ENCODE measurements at places on chromosomes 16 and 17.
A peak's percentile ranks its signal among the peaks of the same experiment; 100 is the strongest.

DNA sequence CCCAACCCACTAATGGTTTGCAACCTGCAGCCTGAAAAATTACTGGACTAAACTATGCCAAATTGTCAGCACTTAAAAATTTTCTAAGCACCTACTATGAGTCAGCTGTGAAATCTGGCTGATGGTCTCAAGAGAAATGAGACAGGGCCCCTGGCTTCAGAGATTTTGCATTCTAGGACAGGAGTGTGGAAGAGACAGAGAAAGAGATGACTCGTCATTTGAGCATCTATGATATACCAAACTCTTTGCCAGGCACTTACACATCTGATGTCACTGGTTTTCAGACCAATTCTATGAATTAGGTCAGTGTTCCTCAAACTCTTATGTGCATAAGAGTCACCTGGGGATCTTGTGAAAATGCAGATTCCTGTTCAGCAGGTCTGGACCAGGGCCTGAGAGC, 44.4 kb downstream of the CLEC19A start:
- DNase-seq, result no peak

DNA sequence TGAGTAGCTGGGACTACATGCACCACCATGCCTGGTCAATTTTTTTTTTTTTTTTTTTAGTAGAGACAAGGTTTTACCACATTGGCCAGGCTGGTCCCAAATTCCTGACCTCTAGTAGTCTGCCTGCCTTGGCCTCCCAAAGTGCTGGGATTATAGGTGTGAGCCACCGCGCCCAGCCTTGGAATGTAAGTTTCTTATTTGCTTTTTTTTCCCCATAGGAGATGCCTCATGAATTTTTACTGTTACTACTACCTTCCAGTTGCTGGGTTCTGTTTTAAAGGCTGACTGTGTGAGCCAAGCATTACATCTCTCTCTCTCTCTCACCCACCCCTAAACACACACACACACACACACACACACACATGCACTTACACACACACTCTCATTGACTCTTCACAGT, 112.6 kb downstream of the RGS9 start:
- no peak for DNase-seq

- no peak for DNase-seq
Measured at GRCh38 chr17:41467561-41467960, 375 bp upstream of the KRT32 start.

DNA sequence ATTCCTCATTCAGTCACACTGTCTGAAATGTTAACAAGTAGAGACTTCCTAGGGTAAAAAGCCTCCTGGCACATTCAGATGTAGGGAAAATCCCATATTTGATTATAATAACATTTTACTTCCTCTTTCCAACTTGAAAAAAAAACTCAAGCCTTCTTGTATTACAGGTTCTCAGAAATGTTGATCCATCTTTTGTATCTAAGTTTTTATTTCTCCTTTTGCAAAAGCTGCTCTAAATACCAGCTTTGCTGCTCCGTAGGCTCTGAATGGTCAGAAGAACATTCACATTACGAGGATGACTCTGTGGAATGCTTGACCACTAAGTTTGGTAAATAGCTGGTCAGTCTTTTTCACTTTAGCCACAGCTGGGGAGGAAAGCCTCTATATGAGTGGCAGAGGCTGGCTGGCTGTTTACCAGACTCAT, 13.2 kb upstream of the HEATR6 start:
- no peak for DNase-seq

GRCh38 chr17:33131620-33132019, 140.0 kb downstream of the SPACA3 start:
- peak; percentile 78 for DNase-seq

- DNase-seq, result no peak
Measured at GRCh38 chr16:20647736-20648135, 49.7 kb downstream of the ACSM1 start.

DNA sequence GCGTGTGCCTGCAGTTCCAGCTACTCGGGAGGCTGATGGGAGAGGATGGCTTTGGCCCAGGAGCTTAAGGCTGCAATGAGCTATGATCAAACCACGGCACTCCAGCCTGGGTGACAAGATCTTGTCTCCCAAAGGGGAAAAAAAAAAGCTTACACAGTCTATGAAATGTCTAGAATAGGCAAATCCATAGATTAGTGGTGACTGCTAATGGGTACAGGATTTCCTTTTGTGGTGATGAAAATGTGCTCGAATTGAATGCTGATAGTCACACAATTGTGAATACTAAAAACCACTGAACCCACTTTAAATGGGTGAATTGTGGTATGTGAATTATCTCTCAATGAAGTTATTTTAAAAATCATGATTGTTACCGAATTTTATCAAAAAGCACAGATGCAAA, 14.9 kb downstream of the USP7 start:
- DNase-seq, result no peak

DNA sequence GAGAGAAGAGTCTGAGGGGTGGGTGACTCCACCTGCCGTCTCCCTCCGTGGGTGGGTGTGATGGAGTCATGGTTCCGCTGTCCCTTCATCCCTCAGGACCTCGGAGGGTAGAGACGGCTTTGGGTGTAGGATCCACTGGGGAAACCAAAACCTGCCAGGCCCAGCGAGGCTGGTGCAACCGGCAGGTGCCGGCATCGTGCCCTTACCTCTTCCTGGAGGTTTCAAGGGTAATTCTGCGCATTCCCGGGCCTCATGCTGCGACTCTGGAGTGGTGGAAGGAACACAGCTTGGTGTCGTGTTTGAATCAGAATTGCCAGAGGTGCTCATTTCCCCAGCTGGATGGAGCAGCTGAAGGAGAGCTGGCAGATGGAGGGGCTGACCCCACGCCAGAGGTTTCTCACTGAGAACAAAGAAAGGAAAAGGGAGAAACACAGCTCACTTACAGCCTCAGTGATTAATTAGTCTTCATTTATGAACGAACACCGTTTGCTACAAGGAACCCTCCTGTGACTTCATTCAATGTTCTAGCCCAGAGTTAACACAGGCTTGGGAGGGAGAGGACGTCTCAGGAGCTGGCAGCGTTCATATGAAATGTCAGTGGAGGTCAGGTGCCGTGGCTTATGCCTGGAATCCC, 16.3 kb upstream of the ATP2A3 start:
- DNase-seq, result no peak

GRCh38 chr16:30447512-30448226, 2.0 kb upstream of the SEPHS2 start:
- no peak for DNase-seq

GRCh38 chr17:76867578-76868175, 527 bp upstream of the MGAT5B start:
- no peak for DNase-seq

DNA sequence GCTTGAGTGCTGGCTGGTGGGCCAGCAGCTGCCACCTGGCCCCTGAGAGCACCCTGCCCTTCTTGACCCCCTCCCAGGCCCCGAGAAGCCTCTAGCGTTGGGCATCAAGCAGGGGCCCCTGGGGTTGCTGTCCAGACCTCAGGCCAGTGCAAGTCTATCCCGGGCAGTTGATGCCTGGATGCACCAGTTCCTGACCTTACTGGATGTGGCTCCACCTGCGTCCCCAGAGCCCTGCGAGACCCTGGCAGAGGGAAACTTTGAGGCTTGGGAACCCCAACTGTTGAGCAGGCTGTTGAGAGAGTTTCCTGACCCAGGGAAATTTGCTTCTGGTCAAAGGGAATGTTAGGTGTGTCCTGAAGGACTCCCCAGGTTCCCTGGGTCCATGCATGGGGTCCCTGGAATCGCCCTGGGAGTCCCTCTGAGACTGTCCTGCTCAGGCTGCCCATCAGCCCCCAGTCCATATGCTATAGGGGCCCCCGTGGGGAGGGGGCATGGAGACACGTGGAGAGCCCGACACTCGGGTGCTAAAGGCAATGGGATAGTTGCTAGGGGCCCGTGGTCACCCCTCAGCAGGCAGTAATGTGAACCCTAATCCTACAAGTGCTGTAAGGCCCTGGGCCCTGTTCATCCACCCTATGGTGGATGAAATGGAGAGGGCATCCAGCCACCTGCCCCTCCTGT, 46.4 kb downstream of the RAB11FIP4 start:
- no peak for DNase-seq

DNA sequence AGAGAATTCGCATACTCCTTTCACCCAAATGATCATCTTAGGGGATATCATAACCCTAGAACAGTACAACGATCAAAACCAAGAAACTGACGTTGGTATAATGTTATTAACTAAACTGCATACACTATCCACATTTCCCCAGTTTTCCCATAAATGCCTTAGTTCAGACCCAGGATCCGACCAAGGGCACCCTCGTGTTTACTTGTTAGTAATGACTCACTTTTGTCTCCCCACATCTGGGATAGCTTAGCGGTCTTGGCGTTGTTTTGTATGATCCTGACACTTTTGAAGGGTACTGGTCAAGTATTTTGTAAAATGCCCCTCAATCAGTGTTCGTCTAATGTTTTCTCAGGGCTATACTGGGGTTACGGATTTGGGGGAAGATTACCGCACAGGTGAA, 8.0 kb downstream of the HS3ST3A1 start:
- no peak for DNase-seq

- DNase-seq, result peak; percentile 27
Measured at GRCh38 chr17:68318103-68318991, 27.1 kb downstream of the ARSG start.

- DNase-seq, result no peak
Measured at GRCh38 chr17:65733314-65733713, 171.9 kb upstream of the AXIN2 start.

GRCh38 chr16:66152181-66152580, 214.3 kb upstream of the CDH5 start:
- DNase-seq, result no peak

GRCh38 chr17:11980813-11981212, 16.5 kb downstream of the ZNF18 start:
- DNase-seq, result no peak

GRCh38 chr16:69888005-69888590, 63.0 kb upstream of the CLEC18A start:
- DNase-seq, result no peak

GRCh38 chr16:68286153-68287074, 22.1 kb downstream of the SLC7A6 start:
- no peak for DNase-seq

DNA sequence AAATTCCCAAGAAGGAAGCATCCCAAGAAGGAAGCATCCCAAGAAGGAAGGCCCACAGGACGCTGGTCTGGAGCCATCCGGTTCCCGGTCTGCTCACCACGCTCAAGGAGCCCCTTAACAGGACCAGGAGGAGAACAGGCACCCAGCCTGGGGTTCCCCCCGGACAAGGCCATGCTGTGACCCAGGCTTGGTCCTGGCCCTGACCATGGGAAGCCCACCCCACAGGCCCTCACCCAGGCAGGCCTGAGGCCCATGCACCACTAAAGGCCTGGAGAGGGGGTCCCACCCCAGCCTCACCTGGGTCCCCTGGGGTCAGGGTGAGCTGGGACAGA, 340 bp upstream of the ENPP7 start:
- no peak for DNase-seq

DNA sequence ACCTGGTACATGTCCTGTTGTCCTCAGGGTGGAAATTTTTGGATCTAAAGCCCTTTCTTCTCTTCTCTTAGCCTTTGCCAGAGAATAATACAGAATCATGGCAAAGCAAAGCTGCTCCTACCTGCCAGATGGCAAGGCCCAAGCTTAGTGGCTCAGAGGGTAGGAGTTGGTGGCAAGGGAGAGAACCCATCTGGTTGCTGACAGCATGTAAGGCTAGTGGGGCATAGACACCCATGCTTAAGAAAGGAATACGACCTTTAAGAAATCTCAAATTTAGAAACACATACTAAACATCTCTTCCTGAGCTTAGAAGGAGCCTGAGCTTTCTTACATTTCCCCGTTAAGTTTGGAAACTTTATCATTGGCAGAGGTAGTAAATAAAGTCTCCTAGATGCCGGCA, 395.0 kb upstream of the SOX9 start:
- no peak for DNase-seq

DNA sequence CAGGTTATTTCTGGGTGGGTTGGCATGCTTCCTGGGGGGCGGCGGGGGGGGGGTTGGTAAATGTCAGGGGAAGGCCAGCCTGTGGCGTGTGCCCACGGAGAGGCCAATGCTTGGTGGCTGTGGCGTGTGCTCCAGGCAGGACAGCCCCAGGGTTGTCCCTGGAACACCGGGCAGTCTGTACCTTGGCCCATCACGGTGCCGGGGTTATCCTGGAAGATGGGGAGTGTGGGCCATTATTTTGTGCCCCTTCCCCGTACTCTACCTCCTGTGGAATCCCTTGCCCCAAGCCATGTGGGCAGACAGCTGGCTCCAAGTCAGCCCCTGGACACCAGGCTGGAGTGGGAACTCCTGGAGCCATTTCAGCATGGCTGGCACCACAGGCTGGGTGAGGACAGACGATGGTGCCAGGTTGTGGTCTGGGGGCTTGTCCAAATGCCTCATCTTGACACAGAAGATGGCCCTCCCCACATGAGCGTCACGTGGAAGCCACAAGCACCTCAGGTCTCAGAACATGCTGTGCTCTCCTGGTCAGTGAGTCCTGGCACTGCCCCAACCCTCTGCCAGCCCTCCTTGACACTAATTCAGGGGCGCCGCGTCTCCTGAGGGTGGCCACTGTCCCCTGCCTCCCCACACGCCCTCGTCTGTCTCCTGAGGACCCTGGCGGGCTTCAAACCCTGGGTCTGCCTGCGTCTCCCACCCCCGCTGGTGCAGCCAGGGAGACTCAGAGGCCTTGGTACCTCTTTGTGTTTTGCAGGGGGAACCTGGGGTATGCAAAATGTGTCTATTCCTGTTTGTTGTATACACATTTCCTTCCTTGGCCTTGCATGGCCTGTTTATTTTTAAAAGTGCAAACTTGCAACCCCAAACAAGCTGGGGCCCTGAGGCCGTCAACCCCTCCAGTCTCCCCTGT, 4.3 kb downstream of the SLC16A3 start:
- DNase-seq, result no peak

- peak; percentile 33 for DNase-seq
Measured at GRCh38 chr17:59754552-59754951, 47.1 kb downstream of the VMP1 start.

All from DMS153 (cell line).